ENCODE measurements at places on chromosomes 4 and X.

DNA sequence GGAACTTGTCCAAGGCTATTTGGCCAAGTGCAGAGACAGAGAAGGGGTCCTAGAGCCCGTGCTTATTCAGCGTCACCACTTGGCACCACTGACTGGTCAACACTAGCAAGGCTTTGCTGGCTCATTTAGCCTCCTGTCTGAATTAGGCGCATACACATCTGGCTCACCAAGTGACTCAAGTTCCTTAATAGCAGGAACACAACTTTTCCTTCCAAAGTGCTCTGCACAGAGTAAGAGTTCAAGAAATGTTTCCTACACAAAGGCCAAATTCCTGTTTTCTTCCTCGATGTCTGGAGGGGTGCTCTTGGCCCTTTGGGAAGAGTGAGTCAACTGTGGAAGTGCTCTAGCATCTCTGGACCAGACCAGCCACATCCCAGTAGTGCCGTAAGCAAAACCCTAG lies 26.8 kb upstream of the CENPU start:
- H3K4me3 ChIP-seq: no peak overlapping the region
- no peak overlapping the region for H3K27ac ChIP-seq
- DNase-seq: no peak
- no peaks in the 10 kb centered on the region for H3K27me3 ChIP-seq
- H3K4me1 ChIP-seq: peaks cover 6% of the 10 kb centered on the region
- peaks cover 34% of the 10 kb centered on the region for H3K36me3 ChIP-seq

DNA sequence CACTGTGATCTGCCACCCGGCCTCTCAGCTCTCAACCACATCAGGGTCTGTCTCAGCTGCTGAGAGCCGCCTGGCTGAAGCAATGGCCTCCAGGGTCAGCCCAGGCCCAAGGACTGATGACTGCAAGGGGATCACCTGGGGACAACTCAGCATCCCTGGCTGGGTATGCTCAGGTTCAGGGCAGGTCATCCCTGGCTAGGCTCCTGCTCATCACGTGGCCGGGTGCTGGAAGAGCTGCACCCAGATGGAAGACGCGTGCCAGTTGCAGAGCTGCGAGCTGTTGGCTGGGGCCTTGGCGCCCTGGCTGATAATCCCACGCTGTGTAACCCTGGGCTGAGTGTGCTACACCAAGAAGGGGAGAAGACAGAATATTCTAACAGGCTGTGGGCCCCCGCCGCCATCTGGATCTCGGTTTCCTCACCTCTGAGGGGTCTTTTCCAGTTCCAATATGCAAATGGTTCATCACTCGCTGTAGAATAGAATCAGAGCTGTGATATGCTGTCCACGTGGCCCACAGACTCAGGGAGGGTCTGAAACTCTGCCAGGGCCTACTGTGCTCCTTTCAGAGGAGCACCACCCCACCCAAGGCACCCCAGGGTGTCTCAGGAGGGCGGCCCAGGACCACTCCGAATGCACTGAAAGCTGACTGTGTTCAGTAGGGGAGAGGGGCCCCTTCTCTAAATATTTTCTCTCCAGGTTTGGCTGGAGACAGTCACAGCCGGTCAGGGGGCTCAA lies 338.8 kb downstream of the BCOR start:
- H3K4me1 ChIP-seq: peaks cover 5% of the 10 kb centered on the region
- H3K36me3 ChIP-seq: no peaks in the 10 kb centered on the region
- H3K27me3 ChIP-seq: no peaks in the 10 kb centered on the region
- no peak for DNase-seq
- no peak overlapping the region for H3K27ac ChIP-seq

DNA sequence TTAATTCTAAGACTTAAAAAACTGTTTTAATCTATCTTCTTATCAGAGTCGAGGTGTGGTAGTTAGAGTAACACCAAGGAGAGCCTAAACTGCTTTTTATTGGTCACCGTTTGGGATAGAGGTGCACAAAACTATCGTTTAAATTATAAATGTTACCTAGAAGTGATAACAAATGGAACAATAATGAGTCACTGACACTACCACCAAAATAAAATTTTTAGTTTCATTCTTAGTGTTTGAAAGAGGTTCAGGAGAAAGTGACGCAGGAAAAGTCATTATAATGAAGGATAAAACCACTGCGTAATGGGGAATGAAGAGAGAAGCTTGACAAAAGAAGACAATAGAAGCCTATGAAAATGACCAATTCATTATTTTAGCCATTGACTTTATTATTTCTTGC lies 158.2 kb downstream of the COX18 start:
- no peak overlapping the region for H3K27ac ChIP-seq
- no peaks in the 10 kb centered on the region for H3K36me3 ChIP-seq
- H3K4me3 ChIP-seq: no peak overlapping the region
- no peaks in the 10 kb centered on the region for H3K27me3 ChIP-seq
- no peak for DNase-seq

GRCh38 chrX:73812256-73812655 lies 249.3 kb downstream of the CHIC1 start:
- no peak for DNase-seq
- no peak overlapping the region for H3K4me3 ChIP-seq
- H3K4me1 ChIP-seq: no peaks in the 10 kb centered on the region
- H3K27ac ChIP-seq: no peak overlapping the region
- peaks cover 3% of the 10 kb centered on the region for H3K27me3 ChIP-seq
- no peaks in the 10 kb centered on the region for H3K36me3 ChIP-seq

DNA sequence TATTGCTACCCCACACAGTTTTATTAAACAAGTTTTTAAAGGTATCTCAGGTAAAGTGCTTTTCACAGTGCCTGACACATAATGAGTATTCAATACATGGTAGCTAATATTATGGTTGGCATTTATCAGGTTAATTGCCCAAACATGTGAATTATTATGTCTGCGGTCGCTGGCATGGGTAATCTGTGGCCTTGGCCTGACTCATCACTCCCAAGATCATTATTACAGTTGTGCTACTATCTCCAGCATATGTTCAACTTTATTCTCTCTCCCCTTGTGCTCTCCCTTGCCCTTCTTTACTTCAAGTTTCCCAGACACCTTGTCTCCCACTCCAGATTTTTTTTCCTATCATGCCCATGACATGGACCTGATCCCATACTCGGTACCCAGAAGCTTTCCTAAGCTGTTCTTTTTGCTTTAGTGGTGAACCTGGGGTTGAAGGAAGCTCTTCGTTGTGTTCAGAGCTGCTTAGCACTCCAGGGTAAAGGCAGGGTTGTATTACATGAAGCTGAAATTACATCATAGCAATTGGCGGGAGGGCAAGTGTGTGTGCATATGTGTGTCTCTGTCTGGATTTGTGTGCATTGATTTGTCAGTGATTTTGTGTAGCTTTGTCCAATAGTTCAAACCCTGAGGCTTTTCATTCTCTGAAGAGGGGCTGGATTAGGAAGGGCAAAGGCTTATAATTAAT lies 176.5 kb upstream of the NRK start:
- no peaks in the 10 kb centered on the region for H3K4me1 ChIP-seq
- no peak overlapping the region for H3K4me3 ChIP-seq
- no peaks in the 10 kb centered on the region for H3K36me3 ChIP-seq
- DNase-seq: no peak
- no peak overlapping the region for H3K27ac ChIP-seq

- no peak overlapping the region for H3K4me3 ChIP-seq
- peaks cover 28% of the 10 kb centered on the region for H3K4me1 ChIP-seq
- H3K27ac ChIP-seq: no peak overlapping the region
- no peak for DNase-seq
These were observed 161.2 kb downstream of the STK32B start for GRCh38 chr4:5212255-5213013.

DNA sequence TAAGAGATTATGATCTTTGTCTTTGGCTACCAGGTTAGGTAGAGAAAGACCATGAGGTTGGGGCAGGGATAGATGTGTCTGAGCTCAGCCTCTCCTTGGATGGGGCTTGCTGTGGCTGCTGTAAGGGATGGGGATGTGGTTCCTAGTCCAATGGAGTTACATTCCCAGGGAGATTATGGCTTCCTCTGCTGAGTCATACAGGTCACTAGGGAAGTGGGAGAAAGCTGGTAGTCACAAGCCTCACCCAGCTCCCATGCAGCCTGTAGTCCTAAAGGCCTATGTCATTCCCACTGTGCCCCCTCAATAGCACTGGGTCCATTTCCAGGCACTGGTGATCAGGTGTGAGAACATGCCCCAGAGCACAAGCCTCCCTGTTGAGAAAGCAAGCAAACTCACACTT lies 70.6 kb upstream of the CENPE start:
- H3K4me3 ChIP-seq: no peak overlapping the region
- no peaks in the 10 kb centered on the region for H3K36me3 ChIP-seq
- no peaks in the 10 kb centered on the region for H3K4me1 ChIP-seq
- H3K27ac ChIP-seq: no peak overlapping the region

GRCh38 chr4:6362243-6362885 lies 92.7 kb downstream of the WFS1 start:
- no peak overlapping the region for H3K27ac ChIP-seq
- no peaks in the 10 kb centered on the region for H3K36me3 ChIP-seq
- H3K4me3 ChIP-seq: no peak overlapping the region
- H3K4me1 ChIP-seq: no peaks in the 10 kb centered on the region

All from type B pancreatic cell (in vitro differentiated cells).